Naive thymus-derived CD4-positive, alpha-beta T cell (primary cell): ENCODE measurements at places on chromosomes 11 and 22. TPM values are rescaled to one million over a fixed set of nuclear protein-coding genes. Genes with fewer than 3 reads are reported as not detected.

DNA sequence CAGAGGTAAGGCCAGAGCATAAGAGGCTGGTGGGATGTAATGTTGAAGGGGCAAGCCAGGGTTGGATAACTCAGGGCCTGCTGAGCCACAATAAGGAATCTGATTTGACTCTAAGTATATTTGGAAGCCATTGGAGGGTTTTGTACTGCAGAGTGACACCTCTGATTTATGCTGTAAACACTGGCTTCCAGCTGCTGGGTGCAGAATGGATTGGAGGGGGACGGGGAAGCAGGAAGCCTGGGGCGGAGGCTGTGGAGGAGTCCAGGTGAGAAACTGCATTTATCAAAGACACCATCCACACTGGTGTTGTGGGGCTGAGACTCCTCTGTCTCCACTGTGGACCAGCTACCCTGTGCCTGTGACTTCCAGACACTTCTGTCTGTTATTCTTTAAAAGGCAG lies 26.8 kb downstream of the MIAT start:
- DNase-seq, result no peak

DNA sequence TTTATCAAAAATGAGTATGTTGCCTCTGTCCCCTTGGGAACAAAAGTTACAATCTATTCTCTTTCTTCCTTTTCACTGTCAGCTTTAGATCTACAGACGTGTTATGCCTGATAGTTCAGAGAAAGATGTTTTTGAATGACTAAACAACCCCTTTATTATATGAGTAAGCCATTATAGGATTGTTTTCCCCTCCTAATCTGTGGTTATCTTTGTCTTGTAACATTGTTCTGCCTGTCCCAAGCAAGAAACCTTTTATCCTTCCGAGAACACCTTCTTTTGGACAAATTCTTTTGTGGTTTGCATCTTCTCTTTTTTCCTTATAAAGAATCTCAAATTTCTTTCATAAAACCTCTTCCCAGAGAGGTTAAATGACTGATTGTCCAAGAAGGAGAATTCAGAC lies 208.4 kb downstream of the DDX10 start:
- DNase-seq, result no peak

GRCh38 chr11:10351435-10351764 lies 46.5 kb downstream of the ADM start:
- DNase-seq, result no peak

DNA sequence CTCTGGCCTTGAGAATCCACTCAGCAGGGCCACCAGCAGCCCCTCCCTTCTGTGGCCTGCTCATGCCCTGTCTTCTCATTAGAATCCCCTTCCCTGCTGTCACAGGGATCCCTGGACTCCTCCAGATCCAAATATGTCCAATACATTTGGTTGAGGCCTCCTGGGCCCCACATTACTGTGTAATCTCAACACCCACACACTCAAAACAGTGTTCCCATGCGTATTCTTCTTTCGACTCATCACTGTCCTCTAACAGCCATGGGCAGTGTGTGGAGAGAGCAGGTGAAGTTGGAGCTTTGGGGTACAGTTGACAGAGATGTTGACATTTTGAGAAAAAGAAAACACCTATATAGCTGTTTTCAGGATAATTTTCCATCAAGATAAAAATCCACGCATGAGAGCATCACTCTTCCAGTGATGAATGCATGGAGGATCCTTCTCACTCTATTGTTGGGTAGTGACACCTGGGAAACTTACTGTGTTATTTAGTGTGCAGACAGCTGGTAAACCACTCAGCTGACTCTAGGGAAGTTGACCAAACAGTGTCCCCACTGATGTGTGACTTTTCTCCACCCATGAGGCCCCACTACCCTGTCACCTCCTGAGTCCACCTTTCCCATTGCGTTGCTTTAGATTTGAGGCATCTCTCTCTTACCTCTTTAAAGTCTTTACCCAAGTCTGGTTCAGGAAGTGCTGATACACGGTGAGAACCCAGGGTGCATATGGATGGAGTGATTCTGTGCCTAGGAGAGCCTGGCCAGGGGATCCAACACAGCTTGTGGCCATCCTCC lies 28.7 kb upstream of the VPREB1 start:
- no peak for DNase-seq

DNA sequence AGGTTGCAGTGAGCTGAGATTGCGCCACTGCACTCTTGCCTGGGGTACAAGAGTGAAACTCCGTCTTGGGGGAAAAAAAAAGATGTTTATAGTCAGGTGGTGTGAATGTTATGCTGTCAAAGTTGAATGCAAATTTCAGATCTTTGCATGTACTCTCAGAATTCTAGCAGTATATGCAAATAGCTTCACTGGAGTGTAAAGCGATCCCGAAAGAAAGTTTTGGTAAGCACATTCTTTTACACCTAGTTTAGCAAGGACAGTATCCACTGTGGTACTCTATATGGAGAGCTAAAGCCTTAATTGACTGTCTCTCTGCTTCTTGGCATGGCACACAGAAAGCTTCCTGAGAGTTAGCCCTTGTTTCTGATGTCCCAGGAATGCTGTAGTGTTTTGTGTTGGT lies 4.0 kb downstream of the JAM3 start:
- no peak for DNase-seq

GRCh38 chr11:27514076-27514475 lies 7.5 kb upstream of the LIN7C start:
- no peak for DNase-seq

GNAZ gene
- 0.14 TPM for total RNA-seq

SCGB1D2 gene
- not detected for total RNA-seq

- no peak for DNase-seq
These were observed 148.6 kb downstream of the OPCML start for GRCh38 chr11:133383689-133384088.

GRCh38 chr22:37262346-37262745 lies 18.3 kb upstream of the RAC2 start:
- DNase-seq, result no peak

DNA sequence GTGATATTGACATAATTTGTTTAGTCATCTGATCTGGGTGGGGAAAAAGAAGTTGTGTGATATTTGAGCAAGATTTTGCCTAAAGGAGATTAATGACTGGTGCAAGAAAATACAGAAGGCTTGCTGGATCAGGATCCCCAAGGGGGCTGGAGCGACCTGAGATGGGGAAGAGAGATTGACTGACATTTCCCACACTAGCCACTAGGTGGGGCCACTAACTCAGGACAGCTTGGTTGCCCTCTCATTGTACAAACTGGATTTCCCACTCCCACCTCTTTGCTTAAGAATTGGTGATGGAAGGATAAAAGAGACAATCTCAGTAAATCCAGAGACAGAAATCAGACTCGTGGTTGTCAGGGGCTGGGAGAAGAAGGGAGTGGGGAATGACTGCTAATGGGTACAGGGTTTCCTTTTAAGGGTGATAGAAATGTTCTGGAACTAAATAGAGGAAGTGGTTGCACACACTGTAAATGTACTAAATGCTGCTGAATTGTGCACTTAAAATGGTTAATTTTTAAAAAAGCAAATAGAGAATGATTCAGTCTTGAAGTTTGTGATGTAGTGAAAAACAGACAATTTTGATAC lies 50.7 kb downstream of the CTTN start:
- DNase-seq, result no peak

DNA sequence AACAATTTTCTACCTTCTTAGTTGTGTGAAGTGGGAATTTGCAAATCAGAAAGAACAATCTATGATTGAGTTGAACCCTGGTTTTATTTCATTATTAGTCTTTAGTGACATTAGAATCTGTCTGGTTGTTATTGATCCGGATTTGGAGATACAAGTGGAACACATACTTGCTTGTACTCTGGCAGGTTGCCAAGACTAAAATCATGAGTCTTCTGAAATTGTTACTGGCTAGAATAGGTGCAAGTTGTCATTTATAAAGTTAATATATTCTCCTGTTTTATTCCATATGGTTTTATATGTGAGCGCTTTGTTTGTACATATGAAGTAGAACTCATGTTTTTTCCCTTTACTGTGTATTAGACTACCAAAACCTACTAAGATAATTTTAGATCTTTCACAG lies 23.0 kb downstream of the CCDC15 start:
- DNase-seq, result no peak

- no peak for DNase-seq
These were observed 19.7 kb downstream of the ALG9 start for GRCh38 chr11:111851636-111852035.

DNA sequence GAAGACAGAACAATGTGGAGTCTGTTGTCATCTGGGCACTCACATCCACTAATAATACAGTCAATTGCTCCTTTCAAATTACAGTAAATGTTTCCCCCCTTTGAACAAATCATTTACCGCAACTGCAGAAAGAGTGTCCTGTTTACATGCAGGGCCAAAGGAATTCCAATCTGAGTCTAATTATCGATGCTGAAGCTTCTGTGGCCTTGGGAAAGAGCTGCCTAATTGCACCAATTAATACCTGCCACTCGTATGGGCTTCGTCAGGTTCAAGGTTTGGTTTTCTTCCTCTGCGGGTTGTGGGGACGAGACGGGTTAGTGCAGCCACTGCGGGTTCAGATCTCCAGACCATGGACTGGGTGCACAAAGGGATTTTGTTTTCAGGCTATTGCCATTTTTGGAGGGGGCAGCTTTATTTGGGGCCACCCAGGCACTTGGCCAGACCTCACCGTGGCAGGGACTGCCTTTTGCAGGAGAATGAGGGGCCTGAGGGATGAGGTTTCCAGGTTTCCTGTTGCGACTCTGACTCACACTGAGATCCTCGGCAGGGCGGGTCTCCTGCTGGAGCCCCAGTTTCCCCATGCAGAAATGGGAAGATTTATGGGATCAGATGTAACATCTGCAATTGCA lies 147.6 kb downstream of the MIAT start:
- DNase-seq, result no peak

GRCh38 chr22:39520226-39521105 lies at the start of gene ATF4:
ATF4 (plus strand) TSS chr22:39520562; CDS start chr22:39521446, 884 bp downstream.
- peak; percentile 53 for DNase-seq

GRCh38 chr11:68743539-68743938 lies 7.8 kb downstream of the TESMIN start:
- no peak for DNase-seq
